ENCODE measurements at places on chromosomes 3 and 15. TPM values are rescaled to one million over a fixed set of nuclear protein-coding genes. Genes with fewer than 3 reads are reported as not detected.

DNA sequence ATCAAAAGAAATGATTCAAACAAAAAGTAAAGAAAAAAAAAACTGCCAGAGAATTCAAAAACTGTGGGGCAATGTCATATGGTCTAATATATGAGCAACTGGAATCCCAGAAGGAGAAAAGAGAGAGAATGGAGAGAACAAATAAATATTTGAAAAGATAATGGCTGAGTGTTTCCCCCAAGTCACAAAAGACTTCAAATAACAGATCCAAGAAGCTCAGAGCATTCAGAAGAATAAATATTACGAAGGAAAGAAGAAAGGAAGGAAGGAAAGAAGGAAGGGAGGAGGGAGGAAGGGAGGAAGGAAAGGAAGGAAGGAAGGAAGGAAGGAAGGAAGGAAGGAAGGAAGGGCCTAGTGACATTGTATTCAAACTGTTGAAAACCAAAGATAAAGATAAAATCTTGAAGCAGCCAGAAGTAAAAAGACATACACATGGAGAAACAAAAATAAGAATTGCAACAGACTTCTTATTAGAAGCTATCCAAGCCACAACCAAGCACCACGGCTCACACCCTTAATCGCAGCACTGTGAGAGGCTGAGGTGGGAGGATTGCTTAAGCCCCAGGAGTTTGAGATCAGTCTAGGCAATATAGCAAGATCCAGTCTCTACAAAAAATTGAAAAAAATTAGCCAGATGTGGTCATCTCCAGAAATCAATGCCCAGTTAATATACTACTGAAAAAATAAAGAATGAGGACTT, 118.9 kb upstream of the IGSF10 start:
- peak; percentile 51 for DNase-seq

GRCh38 chr3:182331341-182331740, 462.0 kb upstream of the ATP11B start:
- DNase-seq = no peak

DNA sequence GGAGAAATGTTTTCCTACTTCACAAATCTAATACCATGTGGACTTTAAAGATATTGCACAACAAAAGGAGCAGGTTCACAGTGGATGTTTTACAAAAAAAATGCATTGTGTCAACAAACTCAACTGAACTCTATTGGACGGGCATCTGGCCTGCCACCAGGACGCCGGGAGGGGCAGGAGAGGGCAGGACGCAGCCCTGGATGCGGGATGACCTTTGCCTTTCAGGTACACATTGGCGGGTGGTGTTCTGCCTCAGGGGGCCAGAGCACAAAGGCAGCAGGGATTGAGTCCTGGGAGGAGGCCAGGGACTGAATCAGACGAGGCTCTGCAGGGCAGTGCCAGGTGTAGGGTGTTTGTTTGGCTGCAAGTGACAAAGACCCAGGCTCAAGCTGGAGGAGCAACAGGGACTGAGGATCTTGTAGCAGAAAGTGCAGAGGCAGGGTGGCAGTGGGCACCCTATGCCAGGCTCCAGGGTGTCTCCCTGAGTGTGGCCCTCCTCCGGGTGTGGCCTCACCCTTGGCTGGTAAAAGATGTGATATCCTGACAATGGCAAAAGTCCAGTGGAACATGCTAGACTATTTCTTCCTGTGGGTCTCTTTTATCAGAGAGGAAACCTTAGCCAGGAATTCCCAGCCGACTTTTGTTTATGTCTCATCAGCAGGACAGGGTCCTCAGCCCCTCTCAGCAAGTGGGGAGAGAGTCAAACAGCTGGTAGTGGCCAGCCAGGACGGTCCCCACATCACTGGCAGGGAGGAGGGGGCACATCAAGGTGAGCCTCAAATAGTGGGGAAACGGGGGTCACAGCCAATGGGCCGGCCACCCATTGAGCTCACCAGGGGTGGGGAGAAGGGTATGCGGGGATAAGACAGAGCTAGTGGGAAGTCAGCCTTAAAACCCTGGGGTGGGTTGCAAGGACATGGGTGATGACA, 29.7 kb upstream of the KLF13 start:
- peak; percentile 86 for DNase-seq

NPHP3 gene
- 16.3 TPM for total RNA-seq

- DNase-seq = peak; percentile 20
These were observed 13.8 kb downstream of the RNF168 start for GRCh38 chr3:196489747-196490146.

- DNase-seq = no peak
These were observed 157.6 kb downstream of the UACA start for GRCh38 chr15:70605606-70606410.

DNA sequence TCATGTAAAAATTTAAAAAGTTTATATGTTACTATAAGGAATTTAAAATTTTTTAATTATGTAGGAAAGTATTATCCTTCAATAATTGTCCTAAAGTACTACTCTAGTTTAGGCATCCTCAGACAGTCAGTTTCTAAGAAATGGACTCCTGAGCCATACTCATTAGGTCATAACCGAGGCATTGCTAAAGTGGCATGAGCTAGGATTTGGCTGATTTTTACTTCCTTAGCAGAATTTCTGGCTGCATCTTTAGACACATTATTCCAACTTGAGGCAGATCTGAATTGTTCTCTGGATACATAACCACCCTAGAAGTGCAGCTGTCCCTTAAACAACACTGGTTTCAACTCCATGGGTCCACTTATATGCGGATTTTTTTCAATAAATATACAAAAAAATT, 38.3 kb downstream of the IFT57 start:
- no peak for DNase-seq

DNA sequence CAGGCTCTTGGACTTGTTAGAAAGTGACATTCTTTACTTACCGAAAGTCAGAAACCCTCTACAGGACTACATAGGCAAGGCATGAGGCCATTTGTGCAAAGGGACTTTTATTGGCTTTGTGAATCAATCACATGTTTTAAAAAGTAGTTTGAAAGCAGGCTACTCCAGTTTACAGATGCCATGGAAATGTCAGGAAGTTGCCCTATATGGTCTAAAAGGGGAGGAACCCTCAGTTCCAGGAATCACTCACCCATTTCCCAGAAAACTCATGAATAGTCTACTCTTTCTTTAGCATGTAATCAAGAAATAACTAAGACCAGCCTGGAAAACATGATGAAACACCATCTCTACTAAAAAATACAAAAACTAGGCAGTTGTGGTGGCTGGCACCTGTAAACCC, 51.0 kb upstream of the MKRN3 start:
- no peak for DNase-seq

DNA sequence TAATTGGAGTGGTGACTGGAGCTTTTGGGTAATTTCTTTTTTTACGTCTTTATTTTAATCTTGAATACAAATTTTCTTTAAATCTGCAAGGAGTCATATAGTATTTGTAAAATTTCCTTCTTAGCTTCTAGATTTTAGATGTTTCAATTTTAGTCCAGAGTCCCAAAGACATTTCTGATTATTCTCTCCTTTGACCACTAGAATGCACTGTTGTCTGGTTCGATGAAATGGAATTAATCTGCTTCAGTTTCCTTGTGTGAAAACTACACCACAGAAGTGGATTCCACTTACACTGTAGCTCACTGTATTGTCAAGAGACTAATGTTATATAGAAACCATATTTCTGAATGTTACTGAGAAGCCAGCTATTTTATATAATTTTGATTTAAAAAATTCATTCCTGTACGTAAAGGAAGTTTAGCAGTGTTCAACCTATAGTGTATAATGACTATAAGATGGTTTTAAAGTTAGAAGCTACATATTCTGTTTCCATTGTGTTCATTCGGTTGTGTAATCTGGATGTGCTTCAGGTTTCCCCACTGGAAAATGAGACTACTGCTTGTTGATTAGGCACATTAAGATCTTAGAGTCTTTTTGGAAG, 6.1 kb downstream of the GRAMD1C start:
- no peak for DNase-seq

DNA sequence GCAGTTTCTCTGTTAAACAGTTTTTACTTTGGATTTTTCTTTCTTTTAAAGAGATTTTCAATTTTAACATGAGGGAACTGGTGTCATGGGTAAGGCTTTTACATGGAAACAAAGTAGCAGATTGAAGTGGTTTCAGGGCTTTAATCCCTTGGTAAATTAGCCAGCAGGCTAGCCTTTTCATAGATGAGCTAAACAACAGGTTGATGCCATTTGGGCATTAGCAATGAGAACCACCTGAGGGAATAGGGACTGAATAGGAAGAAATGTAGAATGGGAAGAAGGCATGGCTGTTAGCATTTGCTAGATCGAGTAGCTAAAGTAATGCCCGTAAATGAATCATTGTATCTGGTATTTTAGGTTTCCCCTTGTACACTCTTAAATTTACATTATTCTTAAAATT, 165.5 kb upstream of the MLF1 start:
- DNase-seq = no peak

ZNF592 gene
- total RNA-seq = 15.8 TPM

GRCh38 chr3:123623346-123623880, 38.6 kb upstream of the HACD2 start:
- DNase-seq = no peak

GRCh38 chr3:71109977-71110285, 473.6 kb downstream of the FOXP1 start:
- no peak for DNase-seq

ATP13A5 gene
- 4.9 TPM for total RNA-seq

DNA sequence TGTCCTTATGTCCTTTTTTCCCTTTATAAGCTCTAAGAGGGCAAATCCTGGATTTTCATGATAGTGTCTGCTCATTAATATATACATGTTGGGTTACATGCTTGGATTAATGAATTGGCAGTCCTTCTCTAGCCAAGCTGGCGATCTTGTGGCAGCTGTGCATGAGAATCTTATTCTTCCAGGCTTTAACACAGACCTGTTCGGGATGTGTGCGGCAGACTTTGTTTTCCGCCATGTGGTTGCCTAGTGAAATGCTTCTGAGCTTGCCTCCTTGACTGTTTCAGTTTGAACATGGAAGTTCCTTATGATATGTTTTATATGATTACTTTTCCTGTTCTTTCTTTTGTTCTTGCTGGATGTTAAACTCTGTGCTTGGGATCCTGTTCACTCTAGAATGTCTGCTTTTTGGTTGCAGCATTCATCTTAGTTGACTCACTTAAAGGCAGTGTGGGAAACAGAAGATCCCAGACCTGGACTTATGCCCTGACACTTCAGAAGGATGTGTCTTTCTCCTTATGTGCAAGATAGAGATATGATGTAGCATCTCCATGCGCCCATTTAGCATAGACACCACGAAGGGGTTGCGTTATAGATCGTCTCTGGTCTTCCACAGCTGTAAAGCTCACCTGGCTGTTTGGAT, 7.2 kb downstream of the CHCHD6 start:
- DNase-seq = no peak

- DNase-seq = no peak
These were observed 209.4 kb upstream of the CD96 start for GRCh38 chr3:111332488-111333080.

GRCh38 chr3:28295898-28296490, 52.5 kb upstream of the ZCWPW2 start:
- no peak for DNase-seq

CFAP91 gene
- total RNA-seq = 1.3 TPM

GRCh38 chr15:73684581-73685455, 635 bp downstream of the CD276 start:
- peak; percentile 90 for DNase-seq

- DNase-seq = no peak
These were observed 71.3 kb upstream of the FNDC3B start for GRCh38 chr3:171967932-171968678.

IGSF10 gene
- 2.4 TPM for total RNA-seq
